ENCODE measurements at places on chromosomes 1 and 21. TPM values are rescaled to one million over a fixed set of nuclear protein-coding genes. Genes with fewer than 3 reads are reported as not detected.

Gene TMEM54
- total RNA-seq = 9.3 TPM

Gene OR2L13
- total RNA-seq = not detected

Gene HEYL
- total RNA-seq = 1.1 TPM

Gene SNAP47
- total RNA-seq = 31.6 TPM

Gene PLPPR4
- total RNA-seq = 0.07 TPM

Gene DNM3
- total RNA-seq = 6.5 TPM

GRCh38 chr1:208187499-208188041 lies 56.6 kb downstream of the PLXNA2 start:
- no peak for DNase-seq

GRCh38 chr1:198681252-198681651 lies 42.4 kb downstream of the PTPRC start:
- DNase-seq = peak; percentile 60

- peak; percentile 100 for DNase-seq
These were observed 66.7 kb downstream of the XCL1 start for GRCh38 chr1:168643152-168643551.

DNA sequence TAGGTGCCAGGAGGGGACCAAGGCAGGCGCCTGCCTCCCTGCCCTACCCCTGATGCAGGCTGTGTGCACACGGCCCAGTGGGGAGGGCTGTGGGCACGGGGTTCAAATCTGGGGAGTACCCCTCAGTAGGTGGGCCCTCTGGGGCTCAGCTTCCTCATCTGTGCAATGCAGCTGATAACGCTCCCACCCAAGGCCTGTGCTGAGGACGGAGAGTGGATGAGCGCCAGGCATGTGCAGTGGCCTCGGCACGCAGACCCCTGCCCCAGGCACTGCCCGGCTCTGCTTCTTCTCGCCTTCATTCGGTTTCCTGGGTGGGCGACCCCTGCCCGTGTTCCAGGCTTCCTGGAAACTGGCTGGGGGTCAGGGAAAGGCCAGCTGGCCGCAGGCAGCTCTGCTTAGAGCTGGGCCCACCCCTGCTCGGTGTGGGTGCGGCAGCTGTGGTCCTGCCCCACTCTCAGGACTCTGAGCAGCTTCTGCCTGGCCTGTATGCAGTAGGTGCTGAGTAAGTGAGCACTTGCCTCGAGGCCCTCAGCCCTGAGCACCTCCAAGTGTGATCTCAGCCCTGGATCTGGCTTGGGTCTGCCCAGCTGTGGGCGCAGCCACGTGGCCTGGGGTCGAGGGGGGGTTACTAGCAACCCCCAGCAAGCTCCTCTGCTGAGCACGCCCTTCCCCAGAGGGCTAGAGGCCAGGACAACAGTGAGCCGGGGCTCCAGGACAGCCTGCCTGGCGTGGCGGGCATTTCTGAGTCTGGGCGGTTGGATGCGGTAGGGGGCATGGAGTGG lies 11.9 kb upstream of the TNFRSF14 start:
- peak; percentile 12 for DNase-seq

DNA sequence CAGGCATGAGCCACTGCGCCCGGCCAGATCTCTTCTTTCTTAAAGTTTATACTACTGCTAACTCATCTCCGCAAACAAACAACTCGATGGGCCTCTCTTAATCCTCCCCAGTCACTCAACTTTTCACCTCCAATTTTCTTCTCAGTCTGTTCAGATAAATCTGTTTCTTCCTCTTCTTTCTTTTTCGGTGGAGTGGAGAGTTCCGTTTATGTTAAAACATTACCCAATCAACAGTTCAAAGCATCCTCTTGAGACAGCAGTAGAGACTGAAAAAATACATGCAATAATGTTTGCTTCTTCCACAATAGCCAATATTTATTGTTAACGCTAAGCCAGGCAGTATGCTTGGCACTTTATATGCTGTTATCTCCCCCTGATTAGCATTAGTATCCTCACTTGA lies 1.4 kb upstream of the ANKRD13C start:
- no peak for DNase-seq

- DNase-seq = no peak
These were observed 78.9 kb downstream of the CNIH3 start for GRCh38 chr1:224694969-224695368.

DNA sequence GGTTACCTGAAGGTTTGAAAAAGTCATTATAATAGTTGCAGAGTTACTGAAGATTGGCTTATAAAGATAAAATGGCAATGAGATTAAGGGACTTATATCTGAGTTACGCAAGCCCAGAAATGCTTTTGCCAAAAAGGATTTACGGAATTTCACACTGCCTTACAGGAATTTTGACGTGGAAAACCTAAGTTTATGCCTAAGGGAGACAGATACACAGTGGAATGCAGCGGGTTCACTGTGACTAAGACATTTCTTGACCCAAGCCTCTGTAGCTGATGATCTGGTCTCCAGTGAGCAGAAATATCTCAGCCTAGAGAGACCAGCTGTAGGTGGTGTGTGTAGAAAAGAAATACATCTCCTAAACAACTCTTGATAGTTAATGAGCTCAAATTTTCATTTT lies 10.1 kb upstream of the EXO1 start:
- DNase-seq = peak; percentile 95

- DNase-seq = no peak
These were observed 19.9 kb upstream of the LHX4 start for GRCh38 chr1:180210008-180210620.

DNA sequence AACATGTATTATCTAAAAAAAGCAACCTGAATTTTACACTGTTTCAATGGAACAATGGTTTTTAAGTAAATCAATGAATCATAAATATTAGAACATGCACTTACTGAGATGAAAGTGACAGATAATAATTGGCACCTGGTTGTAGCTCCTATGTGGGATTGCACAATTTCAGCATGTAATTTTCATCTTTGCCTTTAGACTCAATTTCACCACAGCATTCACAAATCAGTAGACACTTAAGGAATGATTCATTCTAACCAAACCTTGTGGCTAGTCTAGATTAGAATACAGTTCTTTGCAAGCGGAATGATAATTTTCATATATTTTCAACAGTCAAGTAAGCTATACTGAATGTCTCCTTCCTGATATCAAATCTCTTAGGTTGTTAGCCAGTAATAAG lies 853.4 kb downstream of the KCNT2 start:
- DNase-seq = peak; percentile 45

DNA sequence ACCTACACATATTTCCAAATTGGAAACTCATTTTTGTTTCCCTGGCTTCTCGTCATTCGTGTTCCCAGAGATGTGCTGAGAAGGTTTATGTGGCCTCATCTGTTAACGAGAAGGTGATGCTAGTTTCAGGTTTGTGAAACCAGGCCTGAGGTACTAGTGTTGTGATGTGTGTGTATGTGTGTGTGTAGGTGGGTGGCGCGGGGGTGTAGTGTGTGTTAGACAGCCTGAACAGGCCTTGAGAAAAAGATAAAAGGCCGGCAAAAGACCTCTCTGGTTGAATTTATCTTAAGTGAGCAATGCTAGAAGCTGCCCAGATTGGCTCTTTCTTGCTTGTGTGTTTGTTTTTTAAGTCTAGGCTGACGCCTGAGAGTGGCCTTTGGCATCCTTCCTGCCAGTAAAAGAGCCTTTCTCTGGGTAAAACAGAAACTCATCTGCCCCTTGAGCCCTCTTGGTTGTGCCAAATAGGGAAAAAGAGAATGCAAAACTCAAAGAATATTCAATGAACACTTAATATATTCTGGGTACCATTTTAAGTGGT lies 65.8 kb upstream of the HSD17B7 start:
- no peak for DNase-seq

GRCh38 chr1:182627622-182628021 lies 23.4 kb upstream of the RGS16 start:
- DNase-seq = no peak

- peak; percentile 95 for DNase-seq
These were observed 16.6 kb upstream of the PTP4A2 start for GRCh38 chr1:31954607-31955283.

GRCh38 chr1:80003250-80003649 lies 996.7 kb upstream of the ADGRL4 start:
- no peak for DNase-seq

- DNase-seq = peak; percentile 77
These were observed 7.2 kb downstream of the CNIH3 start for GRCh38 chr1:224623310-224623714.

GRCh38 chr1:214864896-214865688 lies 217.4 kb upstream of the KCNK2 start:
- DNase-seq = peak; percentile 69

- DNase-seq = no peak
These were observed 39.6 kb upstream of the GRIK3 start for GRCh38 chr1:37073854-37074379.

- DNase-seq = no peak
These were observed 1.7 kb downstream of the KHDC4 start for GRCh38 chr1:155932487-155932886.

GRCh38 chr1:42735056-42735455 lies 5.0 kb downstream of the CLDN19 start:
- no peak for DNase-seq

GRCh38 chr1:187465441-187465840 lies 636.7 kb downstream of the PLA2G4A start:
- no peak for DNase-seq

GRCh38 chr1:192581131-192581927 lies 5.8 kb downstream of the RGS1 start:
- DNase-seq = no peak

Measured in astrocyte (in vitro differentiated cells and primary cell).